ENCODE measurements at places on chromosomes 4 and X.

DNA sequence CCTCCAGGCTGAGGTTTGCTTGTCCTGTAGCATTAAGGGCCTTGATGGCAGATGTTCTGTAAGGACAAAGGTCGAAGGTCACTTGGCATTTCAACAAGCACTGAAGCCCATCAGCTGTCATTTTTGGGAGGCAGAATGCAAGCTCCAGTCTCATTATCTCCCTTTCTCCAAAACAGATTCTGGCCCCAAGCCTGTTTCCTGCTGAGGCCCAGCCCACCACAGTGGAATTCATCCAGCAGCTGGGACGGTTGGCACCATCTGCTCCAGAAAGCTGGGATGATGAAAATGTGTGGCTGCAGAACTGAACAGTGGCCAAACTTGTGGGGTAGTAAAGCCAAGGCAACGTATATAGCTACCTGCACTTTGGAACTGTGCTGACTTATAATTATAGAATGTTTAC lies 17.7 kb upstream of the PPEF2 start:
- DNase-seq = no peak

GRCh38 chr4:98728433-98728832 lies 70.0 kb upstream of the TSPAN5 start:
- no peak for DNase-seq

GRCh38 chr4:186628058-186628711 lies 72.8 kb upstream of the MTNR1A start:
- DNase-seq = no peak

DNA sequence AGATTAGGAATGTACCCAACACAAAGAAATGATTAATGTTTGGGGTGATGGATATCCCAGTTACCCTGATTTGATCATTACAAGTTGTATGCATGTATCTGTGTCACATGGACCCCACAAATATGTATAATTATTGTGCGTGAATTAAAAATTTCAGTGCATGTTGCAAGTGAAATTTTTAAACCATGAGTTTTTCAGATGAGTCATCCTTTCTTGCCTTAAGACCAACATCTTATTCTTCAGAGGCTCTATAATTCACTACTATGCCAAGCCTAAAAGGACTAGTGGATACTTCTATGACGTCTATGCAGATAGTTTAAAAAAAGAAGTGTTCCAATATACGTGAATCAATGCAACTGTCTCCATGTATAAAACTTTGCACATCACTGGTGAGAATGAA lies 113.0 kb upstream of the SH3RF1 start:
- DNase-seq = no peak

Measured in inflammatory macrophage treated with lipopolysaccharide for 1 hour (primary cell).